Muscle of back (tissue), 13 donors: ENCODE measurements at places on chromosomes 13 and 19. TPM values are rescaled to one million over a fixed set of nuclear protein-coding genes. Genes with fewer than 3 reads are reported as not detected.
A peak's percentile ranks its signal among the peaks of the same experiment; 100 is the strongest.

GRCh38 chr13:21328201-21328600, 130.9 kb downstream of the ZDHHC20 start:
- no peak for DNase-seq

- no peak for DNase-seq
Observed at GRCh38 chr19:15640904-15641597, 354 bp downstream of the CYP4F3 start.

- DNase-seq = peak; percentile 20
Observed at GRCh38 chr13:47397739-47398138, 500.9 kb upstream of the HTR2A start.

CGB3 gene
- polyA plus RNA-seq = 0.19 TPM

TMEM150B gene
- polyA plus RNA-seq = 0.60 TPM

DNASE2 gene
- polyA plus RNA-seq = 9.7 TPM

LILRB2 gene
- polyA plus RNA-seq = 1.9 TPM
